ENCODE measurements at places on chromosomes 12 and 14.

- DNase-seq, result no peak
Measured at GRCh38 chr12:42097971-42098370, 46.7 kb downstream of the GXYLT1 start.

DNA sequence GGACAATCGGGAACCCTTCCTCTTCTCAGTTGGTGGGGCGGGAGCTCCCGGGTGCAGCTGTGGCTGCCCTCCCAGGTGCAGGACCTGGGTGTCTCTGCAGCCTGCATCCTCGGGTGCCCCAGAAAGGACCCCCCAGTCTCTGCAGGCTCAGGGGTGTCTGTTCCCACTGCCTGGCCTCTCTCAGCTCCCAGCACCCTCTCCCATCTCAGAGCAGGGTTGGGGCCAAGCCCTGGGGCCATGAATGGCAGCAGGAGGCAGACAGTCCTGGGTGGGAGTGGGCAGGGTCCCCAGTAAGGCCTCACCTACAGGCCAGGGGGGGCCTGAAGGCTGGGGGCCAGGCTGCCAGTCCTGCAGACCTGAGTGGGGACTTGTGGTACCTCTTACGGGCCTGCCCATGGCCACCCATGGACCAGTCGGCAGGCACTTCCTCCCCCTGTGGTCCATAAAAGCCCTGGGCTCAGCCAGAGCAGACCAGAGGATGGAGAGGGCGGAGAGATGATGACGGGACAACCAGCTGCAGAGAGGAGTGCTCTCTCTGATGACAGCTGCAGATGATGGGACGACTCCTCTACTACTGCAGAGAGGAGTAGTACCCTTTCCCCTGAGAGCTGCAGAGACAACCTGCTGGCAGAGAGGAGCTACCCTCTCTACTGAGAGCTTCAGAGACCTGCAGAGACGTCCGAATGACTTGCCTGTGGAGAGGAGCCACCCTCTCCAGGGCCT lies 26.6 kb downstream of the TCHP start:
- DNase-seq, result no peak

DNA sequence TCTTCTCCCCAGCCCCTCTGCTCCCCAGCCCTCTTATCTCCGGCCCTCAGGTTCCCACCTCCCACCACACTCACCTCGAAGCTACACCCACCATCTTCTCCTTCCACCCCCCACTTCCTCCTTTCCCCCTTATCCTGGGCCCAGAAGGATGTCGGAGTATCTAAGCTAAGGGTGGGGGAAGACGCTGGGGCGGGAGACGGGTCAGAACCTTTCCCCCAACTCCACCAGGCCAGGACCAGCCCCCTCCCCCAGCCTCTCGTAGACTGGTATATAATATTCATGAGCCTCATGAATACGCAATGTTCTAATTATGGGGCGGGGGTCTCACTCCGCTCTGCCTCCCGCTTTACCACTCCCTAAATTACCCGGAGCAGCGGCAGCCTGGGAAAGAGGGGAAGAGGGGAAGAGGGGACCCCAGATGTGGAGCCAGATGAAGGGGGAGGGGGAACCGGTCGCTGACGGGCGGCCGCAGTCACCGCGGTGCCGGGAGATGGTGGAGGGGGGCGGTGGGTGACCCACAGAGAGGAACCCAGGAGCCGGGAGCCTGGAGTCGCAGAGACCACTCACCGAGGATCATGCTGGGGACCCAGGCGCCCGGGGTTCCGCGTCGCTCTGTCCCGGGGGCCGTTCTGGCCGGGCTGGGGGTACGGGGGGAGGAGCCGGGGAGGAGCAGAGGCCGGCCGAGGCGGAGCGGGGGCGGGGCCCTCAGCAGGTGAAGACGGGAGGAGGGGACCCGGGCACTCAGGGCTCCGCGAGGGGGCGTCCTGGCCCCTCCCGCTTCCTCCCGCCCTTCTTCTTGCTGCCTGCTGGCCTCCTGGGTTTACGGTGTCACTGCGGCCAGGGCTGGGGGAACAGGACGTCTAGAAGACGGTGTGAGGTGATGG lies 6.4 kb upstream of the ZNF385A start:
- peak; percentile 38 for DNase-seq

DNA sequence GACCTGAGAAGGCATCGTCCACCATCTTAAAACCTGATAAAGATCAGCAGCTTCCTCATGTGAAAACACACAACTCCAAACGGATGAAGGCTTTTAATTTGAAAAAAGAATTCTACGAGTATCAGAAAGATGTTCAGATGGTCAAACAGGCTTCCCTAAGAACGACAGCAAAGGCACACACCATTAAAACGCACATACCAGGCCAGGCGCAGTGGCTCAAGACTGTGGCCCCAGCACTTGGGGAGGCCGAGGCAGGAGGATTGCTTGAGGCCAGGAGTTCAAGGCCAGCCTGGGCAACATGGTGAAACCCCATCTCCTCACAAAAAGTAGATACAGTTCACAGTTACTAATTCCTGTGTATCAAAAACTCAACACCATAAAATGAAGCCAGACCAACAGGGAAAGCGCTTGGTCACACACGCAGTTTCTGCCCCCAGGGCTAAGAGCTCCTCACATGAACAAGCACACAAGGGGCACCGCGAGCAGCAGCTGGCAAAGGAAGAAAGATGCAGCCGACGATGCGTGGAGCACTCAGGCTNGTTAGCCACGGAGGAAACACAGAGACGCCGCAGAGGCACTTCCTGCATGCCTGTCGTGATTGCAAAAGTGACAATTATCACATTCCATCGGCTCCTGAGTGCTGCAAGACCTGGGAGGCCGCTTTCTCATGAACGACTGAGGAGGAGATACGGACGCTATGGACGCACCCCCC lies 78.0 kb downstream of the NOC4L start:
- no peak for DNase-seq

GRCh38 chr12:18428416-18428815 lies 167.1 kb downstream of the PIK3C2G start:
- no peak for DNase-seq

DNA sequence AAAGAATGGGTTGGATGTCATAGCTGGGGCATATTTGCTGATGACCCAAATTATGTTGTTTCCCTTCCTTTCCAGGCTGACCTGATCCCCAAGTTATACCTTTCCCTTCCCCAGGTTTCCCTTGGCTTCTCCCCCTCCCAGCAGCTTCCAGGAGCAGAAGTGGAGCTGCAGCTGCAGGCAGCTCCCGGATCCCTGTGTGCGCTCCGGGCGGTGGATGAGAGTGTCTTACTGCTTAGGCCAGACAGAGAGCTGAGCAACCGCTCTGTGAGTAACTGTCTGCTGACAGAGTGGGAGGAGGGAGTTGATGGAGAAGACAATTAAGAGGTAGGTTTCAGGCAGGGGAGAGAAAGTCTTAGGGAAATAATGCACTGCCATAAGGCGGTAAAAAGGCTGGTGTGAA lies 25.0 kb downstream of the A2ML1 start:
- no peak for DNase-seq

GRCh38 chr12:25829192-25829591 lies 129.3 kb upstream of the RASSF8 start:
- no peak for DNase-seq

- DNase-seq, result no peak
Measured at GRCh38 chr12:2651068-2651965, 143.5 kb upstream of the FKBP4 start.

DNA sequence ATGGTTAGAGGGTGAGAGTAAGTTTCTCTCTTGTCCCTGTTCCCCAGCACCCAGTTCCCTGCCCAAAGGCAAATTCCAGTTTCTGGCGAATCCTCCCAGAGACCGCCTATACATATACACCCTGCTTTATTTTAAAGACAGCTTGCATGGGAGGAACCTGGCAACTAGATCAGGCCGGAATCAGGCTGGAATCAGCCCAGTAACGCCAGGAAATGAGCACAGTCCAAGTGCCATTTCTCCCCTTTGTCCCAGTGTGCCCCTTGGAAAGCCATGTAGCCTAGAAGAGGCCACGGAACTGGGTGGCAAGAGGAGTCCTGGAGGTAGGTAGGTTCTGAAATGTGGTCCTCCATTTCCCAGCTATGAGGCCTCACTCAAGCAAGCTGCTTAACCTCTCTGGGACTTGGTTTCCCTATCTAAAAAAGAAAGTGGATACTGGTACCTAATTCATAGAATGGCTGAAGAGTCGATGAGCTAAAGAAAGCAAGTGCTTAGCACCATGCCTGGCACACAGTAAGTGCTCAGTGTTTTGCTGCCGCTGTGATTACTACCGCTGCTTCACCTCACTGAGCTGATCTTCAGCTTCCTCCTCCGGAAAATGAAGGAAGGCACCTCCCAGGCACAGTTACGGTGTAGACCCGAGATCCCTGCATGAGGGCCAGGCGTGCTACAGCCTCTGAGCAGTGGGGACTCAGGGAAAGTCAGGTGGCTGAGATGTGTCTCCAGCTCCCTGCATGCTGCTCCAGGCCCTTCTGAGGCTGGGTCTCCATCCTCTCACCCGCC lies 36.4 kb downstream of the PITPNM2 start:
- no peak for DNase-seq

- no peak for DNase-seq
Measured at GRCh38 chr12:121825041-121825523, 21.3 kb downstream of the SETD1B start.

- DNase-seq, result no peak
Measured at GRCh38 chr14:84485036-84485435, 1044.9 kb upstream of the FLRT2 start.

DNA sequence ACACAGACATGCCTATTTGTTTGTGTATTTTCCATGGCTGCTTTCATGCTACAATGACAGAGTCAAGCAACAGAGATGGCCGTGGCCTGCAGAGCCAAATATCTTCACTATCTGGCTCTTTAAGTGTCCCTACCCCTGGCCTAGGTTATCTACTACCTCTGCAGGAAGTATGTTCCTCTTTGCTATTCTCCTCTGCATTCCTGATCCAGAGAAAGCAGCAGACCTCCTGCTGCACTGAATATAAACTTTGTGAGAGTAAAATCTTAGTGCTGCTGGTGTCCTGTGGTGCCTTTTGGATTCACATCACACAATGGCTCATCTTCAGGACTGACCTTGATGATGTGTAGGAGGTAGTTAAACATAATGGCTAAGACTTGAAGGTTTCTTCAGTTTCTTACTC lies 233.4 kb downstream of the IPO8 start:
- no peak for DNase-seq

DNA sequence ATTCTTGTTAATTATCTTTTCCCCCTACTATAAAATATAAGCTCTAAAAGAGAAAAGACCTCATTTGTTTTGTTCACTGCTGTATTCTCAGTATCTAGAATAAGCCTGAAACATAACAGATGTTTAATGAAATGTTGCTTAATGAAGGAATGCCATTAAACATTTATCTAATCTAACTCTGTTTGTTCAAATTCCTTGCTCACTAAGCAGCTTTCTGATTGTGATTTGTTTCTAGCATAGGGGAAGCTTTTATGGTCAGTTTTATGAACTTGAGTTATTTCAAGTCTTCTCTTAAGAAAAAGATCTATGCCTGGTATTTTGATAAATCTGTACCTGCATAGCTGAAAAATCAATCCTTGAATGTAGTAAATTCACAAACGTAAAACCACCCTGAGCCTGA lies 308.6 kb downstream of the CCDC91 start:
- no peak for DNase-seq

DNA sequence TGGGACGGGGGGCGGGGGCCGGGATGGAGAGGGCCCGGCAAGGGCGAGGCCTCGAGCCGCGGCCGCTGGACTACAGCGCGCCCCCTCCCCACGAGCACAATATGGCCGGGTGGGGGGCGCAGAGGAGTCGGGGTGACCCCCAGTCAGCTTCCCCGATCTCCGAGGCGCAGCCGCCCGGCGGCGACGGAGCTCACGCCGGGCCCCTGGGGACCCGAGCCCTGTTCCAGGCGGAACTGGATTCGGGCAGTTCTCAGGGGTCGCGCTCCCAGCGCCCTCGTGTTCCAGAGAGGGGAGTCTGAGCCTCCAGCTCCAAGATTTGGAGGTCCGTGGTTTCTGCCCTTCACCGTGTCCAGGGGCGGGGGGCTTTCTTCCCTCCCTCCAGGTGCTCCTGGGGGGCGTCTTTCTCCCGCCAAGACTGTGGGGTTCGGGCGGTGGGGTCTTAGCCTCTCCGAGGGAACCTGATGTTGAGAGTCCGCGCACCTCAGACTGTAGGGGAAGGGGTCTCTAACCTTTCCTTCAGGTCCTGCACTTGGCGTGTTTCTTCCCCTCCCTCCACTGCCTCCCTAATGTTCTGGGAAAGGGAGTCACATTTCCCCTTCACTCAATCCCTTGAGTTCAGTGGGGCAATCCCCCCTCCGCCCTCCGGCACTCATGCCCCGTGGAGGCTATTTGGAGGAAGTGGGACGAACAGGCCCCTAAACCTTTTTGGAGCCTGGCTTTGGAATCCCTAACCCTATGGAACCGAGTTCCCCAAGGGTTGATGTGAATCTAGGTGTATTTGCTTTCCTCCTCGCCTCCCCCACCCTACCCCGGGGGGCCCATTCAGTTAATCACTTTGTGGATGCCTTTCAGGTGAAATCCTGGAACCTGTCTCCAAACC lies 584 bp downstream of the ACVR1B start:
- peak; percentile 7 for DNase-seq
